Immature natural killer cell (primary cell): ENCODE measurements at places on chromosomes 6 and 20. TPM values are rescaled to one million over a fixed set of nuclear protein-coding genes. Genes with fewer than 3 reads are reported as not detected.

The FERMT1 gene
- polyA plus RNA-seq = not detected

The CD40 gene
- 4.3 TPM for polyA plus RNA-seq

The VNN1 gene
- polyA plus RNA-seq = 0.21 TPM

The BIRC7 gene
- polyA plus RNA-seq = not detected

The CYP39A1 gene
- not detected for polyA plus RNA-seq

The RIMS4 gene
- polyA plus RNA-seq = not detected

The OARD1 gene
- polyA plus RNA-seq = 32.3 TPM

The REM1 gene
- polyA plus RNA-seq = not detected

The EFCAB8 gene
- polyA plus RNA-seq = not detected

The TTLL9 gene
- not detected for polyA plus RNA-seq

The E2F1 gene
- 1.8 TPM for polyA plus RNA-seq

The MICB gene
- polyA plus RNA-seq = 10.3 TPM

The AHI1 gene
- 1.5 TPM for polyA plus RNA-seq

The AGPAT4 gene
- 14.8 TPM for polyA plus RNA-seq

The MEI4 gene
- polyA plus RNA-seq = not detected

The RIPOR3 gene
- 1.0 TPM for polyA plus RNA-seq

The COL20A1 gene
- polyA plus RNA-seq = not detected

The PPP1R3G gene
- not detected for polyA plus RNA-seq

The PLA2G7 gene
- 0.26 TPM for polyA plus RNA-seq

The PACRG gene
- not detected for polyA plus RNA-seq

The RIPPLY2 gene
- polyA plus RNA-seq = not detected

The LAMA4 gene
- not detected for polyA plus RNA-seq

The NTSR1 gene
- not detected for polyA plus RNA-seq

The CST2 gene
- polyA plus RNA-seq = not detected

The BPIFB2 gene
- not detected for polyA plus RNA-seq

The UST gene
- 6.3 TPM for polyA plus RNA-seq

The RFX6 gene
- polyA plus RNA-seq = not detected

The ZNF184 gene
- 5.4 TPM for polyA plus RNA-seq

The EBF4 gene
- 1.3 TPM for polyA plus RNA-seq

The PTCHD4 gene
- polyA plus RNA-seq = not detected

The L3MBTL1 gene
- polyA plus RNA-seq = 0.91 TPM

The CASS4 gene
- polyA plus RNA-seq = 3.5 TPM

The STX11 gene
- polyA plus RNA-seq = 28.7 TPM

The CD109 gene
- polyA plus RNA-seq = 0.09 TPM

The CNKSR3 gene
- polyA plus RNA-seq = not detected

The HUS1B gene
- polyA plus RNA-seq = 1.7 TPM

The DCBLD1 gene
- 4.0 TPM for polyA plus RNA-seq

The PI16 gene
- 6.9 TPM for polyA plus RNA-seq

The CST5 gene
- polyA plus RNA-seq = not detected

The EMILIN3 gene
- not detected for polyA plus RNA-seq

The SAPCD1 gene
- not detected for polyA plus RNA-seq

The GLP1R gene
- not detected for polyA plus RNA-seq

The SRMS gene
- polyA plus RNA-seq = not detected

The GRIK2 gene
- not detected for polyA plus RNA-seq

The GSTA2 gene
- polyA plus RNA-seq = not detected

The LINC00237 gene
- polyA plus RNA-seq = 0.28 TPM

The SNAI1 gene
- polyA plus RNA-seq = 0.36 TPM

The NUP153 gene
- polyA plus RNA-seq = 2.0 TPM
